Neuronal stem cell (in vitro differentiated cells): ENCODE measurements at places on chromosomes 2 and 18.

DNA sequence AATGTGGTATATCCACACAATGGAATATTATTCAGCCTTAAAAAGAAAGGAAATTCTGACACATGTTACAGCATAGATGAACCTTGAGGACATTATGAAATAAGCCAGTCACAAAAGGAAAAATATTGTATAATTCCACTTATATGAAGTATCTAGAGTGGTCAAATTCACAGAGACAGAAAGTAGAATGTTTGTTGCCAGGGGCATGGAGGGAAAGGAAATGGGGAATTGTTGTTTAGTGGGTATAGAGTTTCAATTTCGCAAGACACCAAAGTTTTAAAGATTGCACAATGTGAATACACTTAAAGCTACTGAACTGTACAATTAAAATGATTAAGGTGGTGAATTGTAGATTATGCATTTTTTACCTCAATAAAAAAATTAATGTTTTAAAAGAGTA, 92.9 kb downstream of the TXNL1 start:
- DNase-seq = no peak

GRCh38 chr2:236205867-236206645, 37.9 kb upstream of the GBX2 start:
- no peak for DNase-seq

DNA sequence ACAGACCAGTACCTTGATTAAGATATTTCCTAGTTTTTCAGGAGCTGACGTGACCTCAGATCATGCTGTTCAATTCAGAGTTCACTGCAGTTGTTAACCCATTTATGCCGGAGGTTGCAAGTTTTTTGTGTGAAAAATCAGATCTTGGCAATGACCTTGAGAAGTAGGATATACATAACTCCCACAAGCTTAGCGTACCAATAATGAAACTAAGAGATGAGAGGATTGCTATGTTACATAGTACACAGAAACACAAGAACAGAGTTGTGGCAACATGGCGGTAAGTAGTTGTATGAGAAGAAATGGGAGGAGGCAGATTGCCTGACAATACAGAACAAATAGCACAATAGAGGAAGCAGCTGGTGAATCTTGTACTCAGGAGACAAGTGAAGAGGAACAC, 39.1 kb downstream of the PPIG start:
- DNase-seq = no peak

GRCh38 chr2:184769686-184770085, 171.4 kb downstream of the ZNF804A start:
- no peak for DNase-seq

DNA sequence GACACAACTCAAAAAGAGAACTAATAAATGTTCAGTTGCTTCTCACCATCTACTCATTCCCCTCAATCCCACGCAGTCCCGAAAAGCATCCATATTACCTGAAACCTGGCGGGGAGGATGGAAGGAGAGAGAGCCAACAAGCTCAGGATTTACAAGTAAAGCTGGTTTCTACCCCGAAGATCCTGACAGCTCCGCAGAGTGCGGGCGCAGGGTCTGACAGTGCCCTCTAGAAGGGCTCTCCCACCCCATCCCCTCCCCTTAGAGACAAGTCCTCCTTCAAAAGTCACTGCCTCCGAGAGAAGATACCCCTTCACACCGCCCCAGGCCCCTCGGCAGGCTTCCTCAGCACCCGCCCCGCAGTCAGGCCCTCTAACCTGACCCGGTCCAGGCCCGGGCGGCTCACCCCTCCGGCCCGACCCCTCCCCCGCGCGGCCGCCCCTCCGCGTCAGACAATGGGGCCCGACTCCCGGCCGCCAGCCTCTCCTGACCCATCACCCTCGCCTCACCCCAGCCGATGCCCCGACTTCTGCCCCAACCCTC, 550 bp downstream of the RAB1A start:
- DNase-seq = no peak

DNA sequence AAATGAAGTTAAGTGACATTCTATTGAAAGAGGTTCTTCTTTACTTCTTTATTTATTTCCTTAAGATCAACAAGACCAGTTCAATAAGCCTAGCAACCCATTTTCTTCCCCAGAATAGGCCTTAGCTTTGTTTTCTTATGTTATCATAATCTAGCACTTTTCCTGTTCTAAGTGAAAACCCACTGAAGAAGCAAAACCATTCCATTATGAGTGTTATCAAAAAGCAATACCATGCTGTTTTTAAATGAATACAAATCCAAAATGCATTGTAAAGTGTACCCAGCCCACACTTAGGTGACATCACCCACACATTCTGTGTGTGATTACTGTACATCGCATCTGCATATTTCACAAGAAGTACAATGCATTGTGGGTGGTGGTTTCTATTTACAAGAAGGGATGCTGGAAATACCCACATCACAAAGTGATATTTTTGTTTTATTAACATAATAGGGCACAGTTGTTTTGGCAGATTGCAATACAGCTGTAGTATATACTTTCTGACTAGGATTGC, 679.5 kb downstream of the KCNJ3 start:
- DNase-seq = no peak

DNA sequence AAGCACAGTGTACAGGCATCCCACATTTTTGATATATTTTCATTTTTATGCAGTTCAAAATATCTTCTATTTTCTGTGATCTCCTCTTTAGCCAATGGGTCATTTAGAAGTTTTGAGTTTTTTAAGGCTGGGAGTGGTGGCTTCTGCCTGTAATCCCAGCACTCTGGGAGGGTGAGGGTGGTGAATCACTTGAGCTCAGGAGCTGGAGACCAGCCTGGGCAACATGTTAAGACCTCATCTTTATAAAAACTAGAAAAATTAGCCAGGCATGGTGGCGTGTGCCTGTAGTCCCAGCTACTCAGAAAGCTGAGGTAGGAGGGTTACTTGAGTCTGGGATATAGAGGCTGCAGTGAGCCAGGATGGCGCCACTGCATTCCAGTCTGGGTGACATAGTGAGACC, 17.8 kb downstream of the UBR3 start:
- no peak for DNase-seq

GRCh38 chr2:100017633-100018032, 124.8 kb downstream of the AFF3 start:
- DNase-seq = no peak

- DNase-seq = no peak
Observed at GRCh38 chr2:226971084-226971483, 135.2 kb downstream of the RHBDD1 start.

DNA sequence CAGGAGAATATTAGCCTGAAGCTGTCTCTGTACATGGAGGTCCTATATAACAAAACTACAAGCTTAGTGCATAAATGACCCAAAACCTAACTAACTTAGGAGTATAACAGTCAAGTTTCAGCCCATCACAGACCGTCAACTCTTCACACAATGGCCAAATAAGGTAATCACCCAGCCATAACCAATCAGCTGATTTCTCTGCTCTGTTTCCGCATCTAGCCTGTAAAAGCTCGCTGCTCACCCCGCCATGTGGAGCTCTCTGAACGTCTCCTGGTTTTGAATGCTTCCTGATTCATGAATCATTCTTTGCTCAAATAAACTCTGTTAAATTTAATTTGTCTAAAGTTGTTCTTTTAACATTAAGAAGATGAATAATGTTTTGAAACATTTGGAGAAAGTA, 593.6 kb downstream of the TMX3 start:
- DNase-seq = no peak

DNA sequence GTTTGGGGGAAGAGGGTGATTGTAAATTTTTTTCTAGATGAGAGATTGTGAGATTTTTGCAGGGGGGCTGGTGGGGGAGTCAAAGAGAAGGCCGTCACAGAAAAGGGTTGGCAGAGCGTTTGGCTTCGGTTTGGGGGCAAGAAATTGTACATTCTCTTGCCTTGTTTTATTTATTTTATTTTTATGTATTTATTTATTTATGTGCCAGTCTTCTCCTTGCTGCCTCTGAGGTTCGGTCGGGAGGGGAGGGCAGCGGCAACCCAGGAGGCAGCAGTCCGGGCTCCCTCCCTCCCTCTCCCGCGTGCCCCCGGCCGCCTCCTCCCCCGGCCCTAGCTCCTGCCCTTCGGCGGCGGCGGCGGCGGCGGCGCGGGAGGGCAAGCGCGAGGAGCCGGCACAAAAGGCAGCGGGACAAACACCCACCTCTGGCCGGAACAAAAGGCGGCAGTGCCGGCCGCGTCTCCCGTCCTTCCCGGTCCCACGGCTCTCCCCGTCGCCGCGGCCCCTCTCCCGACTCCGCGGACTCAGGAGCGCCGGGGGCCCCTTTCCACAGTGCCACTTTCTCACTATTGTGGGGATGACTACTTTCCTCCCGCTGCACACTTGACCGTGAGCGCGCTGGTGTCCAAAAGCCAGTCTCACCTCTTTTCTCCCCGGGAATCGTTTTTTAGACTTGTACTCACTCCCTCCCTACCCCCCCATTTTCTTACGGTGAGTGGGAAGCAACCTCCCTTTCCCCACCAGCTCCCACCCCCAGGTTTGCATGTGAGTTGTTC, 1.2 kb downstream of the BCL11A start:
- DNase-seq = no peak

- DNase-seq = no peak
Observed at GRCh38 chr2:46520130-46520711, 40.9 kb downstream of the TMEM247 start.

DNA sequence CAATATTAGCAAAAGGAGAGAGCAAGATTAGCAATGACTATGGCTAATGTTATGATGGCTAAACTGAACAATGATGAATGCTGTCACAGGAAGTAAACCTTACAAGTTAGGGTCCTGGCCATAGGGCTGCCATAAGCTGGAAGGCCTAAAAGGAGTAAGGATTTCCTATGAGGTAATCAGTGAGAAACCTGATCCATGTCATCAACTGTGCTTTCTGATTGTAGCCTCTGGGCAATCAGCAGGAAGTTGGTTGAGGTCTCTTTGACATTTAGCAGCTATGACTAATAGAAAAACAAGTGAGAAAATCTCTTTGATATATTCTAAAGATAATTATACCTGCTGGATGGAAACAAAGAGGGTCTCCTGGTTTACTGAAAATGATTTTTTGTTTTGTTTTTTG, 193.0 kb downstream of the RAB3GAP1 start:
- no peak for DNase-seq

DNA sequence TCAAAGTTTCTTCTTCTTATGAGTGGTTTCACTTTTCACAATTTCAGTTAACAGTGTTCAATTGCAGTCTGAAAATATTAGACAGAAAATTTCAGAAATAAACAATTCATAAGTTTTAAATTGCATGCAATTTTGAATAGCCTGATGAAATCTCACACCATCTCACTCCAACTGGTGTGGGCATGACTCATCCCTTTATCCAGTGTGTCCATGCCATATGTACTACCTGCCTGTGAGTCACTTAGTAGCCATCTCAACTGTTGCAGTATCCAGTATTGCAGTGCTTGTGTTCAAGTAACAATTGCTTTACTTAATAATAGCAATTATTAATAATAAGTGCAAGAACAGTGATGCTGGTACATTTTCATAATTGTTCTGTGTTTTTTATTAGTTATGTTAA, 1202.5 kb downstream of the DSC3 start:
- no peak for DNase-seq

- no peak for DNase-seq
Observed at GRCh38 chr2:231244382-231245248, 46.2 kb downstream of the ARMC9 start.

DNA sequence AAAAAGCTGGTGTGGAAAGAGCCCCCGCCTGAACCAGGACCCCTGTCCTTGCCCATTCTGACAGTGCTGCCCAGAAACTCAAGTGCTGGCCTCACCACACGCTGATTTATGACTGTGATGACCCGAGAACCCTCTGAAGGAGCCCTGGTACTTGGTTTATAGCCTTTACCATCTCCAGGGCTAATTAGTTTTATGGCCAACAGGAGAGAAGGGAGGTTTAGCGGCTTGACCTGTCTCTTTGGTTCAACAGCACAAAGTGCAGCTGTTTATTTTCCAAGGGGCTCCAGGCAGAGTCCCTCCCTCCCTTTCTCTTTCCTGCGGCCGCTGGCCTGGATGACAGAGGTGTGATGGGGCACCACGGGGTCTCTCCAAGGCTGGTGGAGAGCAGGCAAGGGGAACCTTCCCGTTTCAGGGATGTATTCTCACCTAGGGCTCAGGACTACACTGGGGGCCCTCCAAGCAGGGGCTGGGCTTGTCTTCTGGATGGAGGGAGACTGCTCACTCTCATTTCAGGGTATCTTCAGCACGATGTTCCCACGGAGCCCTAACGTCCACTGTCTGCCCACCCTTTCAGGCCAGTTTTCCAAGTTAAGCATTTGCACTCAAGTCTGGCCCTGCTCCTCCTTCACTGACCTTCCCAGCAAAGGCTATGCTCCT, 174.2 kb upstream of the GLI2 start:
- no peak for DNase-seq

GRCh38 chr2:63345285-63345633, 243.0 kb downstream of the WDPCP start:
- no peak for DNase-seq

DNA sequence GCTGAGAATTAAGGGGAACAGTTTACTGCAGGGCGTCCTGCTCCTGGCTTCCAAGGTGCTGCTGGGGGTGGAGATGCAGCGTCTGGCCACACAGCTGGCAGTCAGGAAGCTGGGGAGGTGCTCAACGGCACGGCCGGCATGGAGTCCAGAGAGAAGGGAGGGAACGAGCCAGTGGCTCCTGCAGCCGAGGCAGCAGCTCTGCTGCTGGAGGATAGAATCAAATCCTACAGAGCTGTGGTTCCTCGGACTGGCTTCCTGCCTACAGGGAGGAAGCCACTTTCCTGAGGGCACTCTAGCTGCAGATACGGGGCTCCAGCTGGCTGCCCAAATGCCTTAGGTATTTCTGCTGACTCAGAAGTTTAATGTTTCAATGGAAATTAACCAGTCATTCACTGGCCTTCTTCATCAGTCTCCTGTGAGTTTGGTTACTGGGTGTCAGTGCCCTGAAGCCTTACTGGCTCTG, 266.3 kb downstream of the TWIST2 start:
- no peak for DNase-seq

DNA sequence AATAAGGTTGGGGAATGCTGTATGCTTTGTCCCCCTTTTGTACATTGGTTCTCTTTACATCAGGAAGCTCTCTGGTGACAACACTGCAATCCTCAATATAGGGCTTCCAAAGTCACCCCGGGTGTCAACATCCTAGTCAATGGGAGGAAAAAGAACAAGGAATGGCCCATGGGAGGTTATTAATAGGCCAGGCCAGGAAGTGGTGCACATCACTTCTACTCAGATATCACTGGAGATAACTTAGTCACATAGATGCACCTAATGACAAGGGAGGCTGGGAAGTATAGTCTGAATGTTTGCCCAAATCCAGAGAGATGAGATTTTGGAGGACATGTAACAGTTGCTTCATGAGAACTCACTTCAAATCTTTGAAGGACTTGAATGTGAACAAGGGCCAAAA, 274.7 kb downstream of the DYSF start:
- DNase-seq = no peak
